Kidney epithelial cell (primary cell): ENCODE measurements at places on chromosomes 1 and 21.

DNA sequence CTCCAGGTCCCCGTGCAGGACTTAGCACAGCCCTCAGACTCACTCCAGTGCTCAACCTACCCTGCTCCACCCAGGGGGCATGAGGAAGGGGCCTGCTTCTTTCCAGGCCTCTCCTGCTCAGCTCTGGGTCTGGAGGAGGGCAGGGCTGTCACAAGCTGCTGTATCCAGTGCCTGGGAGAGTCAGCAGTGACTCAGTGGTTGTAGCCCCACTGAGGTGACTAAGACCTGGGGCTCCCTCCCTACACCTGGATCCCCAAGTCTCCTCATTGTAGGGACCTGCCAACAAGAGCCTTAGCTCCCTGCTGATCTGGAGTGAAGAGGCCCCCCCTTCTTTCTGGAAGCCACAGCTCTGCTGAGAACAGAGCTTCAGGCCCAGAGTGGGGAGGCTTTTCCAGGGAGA is 36.1 kb upstream of the FAM131C start:
- no peak for DNase-seq

- no peak for DNase-seq
These were observed 55.1 kb upstream of the RGS4 start for GRCh38 chr1:163013826-163014600.

DNA sequence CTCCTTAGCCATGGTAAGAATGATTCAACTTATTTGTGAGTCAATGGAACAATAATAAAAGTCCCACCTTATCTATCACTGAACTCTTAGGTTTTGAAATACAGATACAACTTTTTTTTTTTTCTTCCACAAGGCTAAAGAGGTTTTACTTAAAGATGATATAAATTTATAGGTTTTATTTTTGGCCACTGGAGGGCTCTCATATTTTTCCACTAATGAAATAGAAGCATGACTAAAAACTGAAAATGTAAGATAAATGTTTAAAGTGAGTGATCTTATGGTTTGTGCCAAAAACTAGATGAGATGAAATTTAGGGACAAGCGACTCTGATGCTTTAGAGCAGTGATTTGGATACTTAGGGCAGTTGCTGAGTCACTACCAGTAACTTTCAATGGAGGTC is 499.0 kb downstream of the NUF2 start:
- no peak for DNase-seq

GRCh38 chr1:198780376-198780775 is 141.5 kb downstream of the PTPRC start:
- no peak for DNase-seq

- DNase-seq: no peak
These were observed 124.7 kb downstream of the EIF4G3 start for GRCh38 chr1:21052034-21052433.

- no peak for DNase-seq
These were observed 1.4 kb downstream of the PRCC start for GRCh38 chr1:156768610-156769295.

DNA sequence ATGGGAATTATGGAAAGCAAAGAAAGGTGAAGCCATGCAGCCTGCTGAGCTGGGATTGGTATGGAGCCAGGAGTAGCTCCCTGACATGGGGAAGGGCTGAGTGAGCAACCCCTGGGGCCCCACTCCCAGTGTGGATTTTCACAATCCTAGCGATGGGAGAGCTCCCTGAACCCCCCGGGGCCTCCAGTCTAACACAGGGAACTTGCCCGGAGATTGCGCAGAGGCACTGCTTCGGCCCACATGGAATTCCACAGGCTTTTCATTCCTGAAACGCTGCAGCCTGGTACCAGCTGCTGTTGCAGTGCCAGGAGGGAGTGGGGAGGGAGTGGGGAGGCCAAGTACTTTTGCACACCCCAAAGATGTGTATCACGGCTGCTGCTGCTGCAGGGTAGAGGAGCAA is 110.4 kb upstream of the C21orf91 start:
- DNase-seq: no peak

DNA sequence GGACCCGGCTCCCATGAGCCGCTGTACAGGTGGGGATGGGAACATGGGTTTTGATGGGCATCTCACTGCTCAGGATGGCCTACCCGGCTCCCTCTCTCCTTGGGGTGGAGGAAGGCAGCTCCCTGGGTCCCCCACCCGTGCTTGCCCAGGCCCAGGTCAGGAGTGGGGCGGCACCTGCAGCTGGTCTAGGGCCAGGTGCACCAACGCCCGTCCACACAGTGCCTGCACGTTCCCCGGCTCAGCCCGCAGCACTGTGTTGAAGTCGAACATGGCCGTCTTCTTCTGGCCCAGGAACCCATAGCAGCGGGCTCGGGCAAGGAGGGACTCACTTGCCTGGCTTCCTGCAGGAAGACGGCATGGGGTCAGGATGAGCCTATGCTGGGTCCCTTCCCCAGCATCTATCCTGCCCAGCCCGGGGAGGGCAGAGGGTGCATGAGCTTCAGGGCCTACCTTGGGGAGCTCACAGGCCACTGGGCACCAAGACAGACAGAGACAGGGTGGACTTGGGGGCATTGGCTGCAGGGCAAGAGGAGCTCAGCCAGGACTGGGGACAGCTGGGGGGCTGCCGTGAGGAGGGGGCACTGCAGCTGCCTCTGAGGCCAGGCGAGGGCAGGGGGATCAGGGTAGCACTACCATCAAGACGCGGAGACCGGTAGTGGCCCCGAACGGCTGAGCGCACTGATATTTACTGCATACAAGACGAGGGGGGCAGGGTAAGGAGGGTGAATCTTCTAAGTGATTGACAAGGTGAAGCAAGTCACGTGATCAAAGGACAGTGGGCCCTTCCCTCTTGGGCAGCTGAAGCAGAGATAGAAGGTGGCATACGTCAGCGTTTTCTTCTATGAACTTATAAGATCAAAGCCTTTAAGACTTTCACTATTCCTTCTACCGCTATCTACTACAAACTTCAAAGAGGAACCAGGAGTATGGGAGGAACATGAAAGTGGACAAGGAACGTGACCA is 17.8 kb downstream of the TTC34 start:
- DNase-seq: no peak

GRCh38 chr1:96002201-96002600 is 719.4 kb upstream of the PTBP2 start:
- DNase-seq: no peak

DNA sequence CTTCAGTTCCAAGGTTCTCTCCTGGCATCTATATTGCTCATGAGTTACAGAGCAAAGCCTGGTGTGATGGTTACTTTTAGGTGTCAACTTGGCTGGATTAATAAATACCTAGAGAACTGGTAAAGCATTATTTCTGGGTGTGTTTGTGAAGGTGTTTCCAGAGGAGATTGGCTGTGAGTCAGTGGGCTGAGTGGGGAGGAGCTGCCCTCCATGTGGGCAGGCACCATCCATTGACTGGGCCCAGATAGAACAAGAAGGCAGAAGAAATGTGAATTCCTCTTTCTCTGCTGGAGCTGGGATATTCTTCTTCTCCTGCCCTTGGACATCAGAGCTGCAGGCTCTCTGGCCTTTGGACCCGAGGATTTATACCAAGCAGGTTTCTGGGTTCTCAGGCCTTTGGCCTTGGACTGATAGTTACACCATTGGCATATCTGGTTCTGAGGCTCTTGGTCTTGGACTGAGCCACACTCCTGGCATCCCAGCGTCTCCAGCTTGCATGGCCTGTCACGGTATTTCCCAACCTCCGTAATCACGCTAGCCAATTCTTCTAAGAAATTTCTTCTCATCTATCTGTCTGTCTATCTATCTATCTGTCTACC is 44.5 kb downstream of the B3GALT5 start:
- DNase-seq: no peak

DNA sequence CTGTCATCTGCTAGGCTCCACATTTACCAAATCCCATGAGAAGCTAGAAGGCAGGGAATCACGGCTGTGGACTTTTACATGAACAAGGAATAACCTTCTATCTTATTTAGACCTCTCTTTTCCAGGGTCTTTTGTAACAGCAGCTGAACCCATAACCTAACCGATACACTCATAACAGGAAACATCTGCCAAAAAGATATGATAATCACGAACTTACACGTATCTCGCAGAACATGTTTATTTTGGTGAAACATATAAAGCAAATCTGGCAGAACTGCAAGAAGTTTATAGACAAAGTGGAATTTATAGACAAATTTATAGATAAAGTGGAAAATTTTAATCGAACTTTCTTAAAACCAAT is 20.4 kb downstream of the TINAGL1 start:
- DNase-seq: no peak

GRCh38 chr21:35737899-35738346 is 322.4 kb downstream of the SETD4 start:
- peak; percentile 56 for DNase-seq

DNA sequence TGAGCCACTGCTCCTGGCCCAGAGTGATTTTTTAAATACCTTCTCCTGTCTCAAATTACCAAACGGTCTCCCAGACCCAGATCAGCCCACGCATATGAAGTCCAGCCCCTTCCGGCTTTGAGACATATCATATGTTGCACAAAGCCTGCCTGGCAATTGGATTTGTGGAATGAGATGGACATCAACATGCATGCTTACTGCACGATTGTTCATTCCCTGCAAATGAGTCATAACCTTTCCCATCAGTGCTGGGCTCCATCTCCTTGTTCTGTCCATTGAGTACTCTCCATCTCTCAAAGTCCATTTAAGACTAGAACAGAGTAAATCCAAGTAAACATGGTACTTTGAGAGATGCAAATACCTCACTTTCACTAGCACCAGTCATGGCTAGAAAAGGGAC is 612.2 kb upstream of the USP24 start:
- DNase-seq: peak; percentile 39

GRCh38 chr1:7469255-7469938 is 301.7 kb upstream of the VAMP3 start:
- DNase-seq: no peak

DNA sequence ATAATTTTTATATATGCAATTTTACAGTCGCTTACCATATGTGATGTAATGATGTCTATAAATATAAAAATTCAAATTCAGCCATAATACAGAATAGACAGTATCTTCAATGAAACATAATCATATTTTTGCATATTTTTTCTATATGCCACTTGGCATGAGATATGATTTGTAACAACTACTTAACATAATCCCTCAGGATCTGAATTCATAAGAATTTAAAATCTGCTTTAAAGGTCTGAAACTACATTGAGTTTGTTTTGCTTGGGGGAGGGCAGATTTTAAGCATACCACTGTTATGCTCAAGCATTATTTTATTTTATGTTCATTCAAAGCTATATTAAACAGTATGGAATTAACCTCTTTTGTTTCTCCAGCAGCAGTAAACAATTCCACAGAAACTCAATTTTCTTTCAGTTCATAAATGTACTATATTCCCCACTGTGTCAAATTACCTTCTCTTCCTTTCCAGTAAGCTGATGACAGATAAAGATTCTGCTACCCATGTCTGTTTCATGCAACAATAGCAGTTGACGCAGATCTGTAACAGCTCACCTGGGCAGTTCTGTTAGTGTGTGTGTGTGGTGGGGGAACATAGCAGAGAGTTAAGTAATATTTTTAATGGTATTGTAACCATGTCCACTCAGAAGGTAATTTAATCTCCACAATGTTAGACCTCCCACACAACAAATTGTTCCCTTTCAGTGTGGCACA is 224.8 kb downstream of the NTNG1 start:
- no peak for DNase-seq

- DNase-seq: no peak
These were observed 1.7 kb downstream of the ANKRD65 start for GRCh38 chr1:1419363-1419812.

- no peak for DNase-seq
These were observed 95.0 kb downstream of the COL24A1 start for GRCh38 chr1:86061551-86061990.

DNA sequence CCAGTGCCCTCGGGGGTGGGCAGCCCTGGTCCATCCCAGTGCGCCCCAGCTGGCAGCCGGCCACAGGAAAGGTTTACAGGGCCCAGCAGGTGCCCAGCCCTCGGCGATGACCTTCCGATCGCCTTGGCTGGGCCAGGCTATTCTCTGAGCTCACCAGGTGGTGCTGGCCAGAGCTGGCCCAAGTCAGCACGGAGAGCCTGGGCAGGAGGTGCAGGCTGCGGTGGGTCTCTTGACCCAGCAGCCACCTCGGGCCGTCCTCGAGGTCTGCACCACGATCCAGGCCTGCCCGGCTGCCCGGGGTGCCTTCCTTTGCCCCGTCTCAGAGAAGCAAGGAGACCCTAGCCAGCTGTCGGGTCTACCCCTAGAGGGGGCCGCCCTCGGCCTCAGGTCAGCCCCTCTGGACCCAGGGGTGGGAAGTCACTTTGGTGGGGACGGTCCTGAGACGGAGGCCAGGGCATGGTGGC is 370 bp downstream of the PERM1 start:
- DNase-seq: no peak

- DNase-seq: no peak
These were observed 40.1 kb upstream of the GPR88 start for GRCh38 chr1:100497796-100498195.

GRCh38 chr1:226510453-226510852 is 38.1 kb upstream of the STUM start:
- DNase-seq: no peak

DNA sequence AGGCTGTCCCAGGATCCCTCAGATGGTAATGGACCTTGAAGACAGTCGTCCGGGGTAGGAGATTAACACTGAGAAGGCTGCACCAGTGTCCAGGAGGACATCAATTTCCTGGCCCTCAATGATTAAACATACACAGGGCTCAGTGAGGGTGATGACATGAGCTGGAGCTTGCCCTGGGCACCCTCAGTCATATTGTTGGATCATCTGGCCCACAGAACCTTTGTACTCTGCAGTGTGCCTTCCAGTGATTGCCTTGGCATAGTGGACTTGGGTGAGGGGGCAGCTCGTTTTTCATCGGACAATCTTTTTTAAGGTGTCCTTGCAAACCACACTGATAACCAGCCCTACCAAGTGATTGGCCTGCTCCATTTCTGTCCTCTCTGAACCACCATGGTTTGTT is 111.1 kb upstream of the SGIP1 start:
- no peak for DNase-seq

GRCh38 chr1:56958526-56958925 is 7.3 kb downstream of the C8B start:
- DNase-seq: peak; percentile 2

DNA sequence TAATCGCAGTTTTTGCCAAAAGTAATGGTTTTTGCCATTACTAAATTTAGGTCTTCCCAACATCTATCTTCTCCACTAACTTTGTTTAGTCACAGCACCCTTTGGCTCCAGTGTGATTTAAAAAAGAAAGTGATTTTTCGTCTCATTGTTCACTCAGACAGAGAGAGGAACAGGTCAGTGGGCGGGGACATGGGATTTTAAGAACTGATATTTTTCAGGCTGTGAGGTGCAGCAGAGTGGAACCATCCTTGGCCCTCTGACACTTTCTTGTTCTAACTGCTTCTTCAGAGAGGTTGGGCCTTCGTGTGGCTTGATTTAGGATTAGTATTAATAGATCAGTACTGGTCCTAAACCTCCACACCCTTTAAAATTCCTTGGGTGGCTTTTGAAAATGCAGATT is 38.8 kb downstream of the CASQ2 start:
- no peak for DNase-seq

GRCh38 chr1:231421546-231421970 is 529 bp downstream of the EGLN1 start:
- DNase-seq: no peak

DNA sequence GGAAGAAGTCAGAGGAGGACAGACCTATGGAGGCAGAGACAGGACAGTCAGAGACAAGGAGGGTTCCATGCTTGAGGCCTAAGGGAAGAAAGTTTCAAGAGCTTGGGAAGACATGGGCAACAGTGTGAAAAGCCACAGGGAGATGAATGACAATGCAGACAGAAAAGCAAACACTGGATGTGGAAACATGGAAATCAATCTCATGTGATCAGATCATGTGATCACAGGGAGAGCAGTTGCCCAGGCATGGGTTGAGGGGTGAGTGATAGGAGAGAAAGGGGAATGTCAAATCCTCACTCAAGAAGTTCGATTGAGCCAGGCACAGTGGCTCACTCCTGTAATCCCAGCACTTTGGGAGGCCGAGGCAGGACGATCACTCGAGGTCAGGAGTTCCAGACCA is 17.2 kb downstream of the PTAFR start:
- DNase-seq: no peak
